B cell (primary cell): ENCODE measurements at places on chromosomes 12 and 14. TPM values are rescaled to one million over a fixed set of nuclear protein-coding genes. Genes with fewer than 3 reads are reported as not detected.

The GPX2 gene
- not detected in 2 replicates for total RNA-seq

The PAPLN gene
- total RNA-seq: 0.92 and 1.5 TPM in 2 replicates

The BCL11B gene
- total RNA-seq: 0.42 and 0.44 TPM in 2 replicates

The TESPA1 gene
- 17.8 and 19.0 TPM in 2 replicates for total RNA-seq
